Naive thymus-derived CD8-positive, alpha-beta T cell (primary cell): ENCODE measurements at places on chromosomes 1 and 21.

DNA sequence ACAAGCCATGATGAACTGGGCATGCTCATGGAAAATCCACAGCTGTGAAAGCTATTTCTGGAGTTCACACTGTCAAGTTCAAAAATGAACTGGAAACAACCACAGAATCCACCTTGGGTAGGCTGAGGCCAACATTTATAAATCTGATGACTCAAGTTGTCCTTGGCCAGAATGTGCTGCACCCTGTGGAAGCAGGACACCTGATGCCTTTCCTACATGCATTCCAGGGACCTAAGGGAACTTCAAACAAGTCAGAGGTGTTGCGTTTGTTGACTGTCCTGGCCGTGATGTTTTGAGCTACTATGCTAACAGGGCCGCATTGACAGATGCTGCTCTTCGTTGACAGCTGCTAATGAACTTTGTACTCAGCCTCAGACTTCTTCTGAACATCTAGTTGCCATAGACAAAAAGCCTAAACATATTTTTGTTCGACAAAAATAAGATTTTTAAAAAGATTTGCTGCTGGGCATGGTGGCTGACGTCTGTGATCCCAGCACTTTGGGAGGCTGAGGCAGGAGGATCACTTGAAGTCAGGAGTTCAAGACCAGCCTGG, 127.9 kb upstream of the SLC45A1 start:
- DNase-seq, result no peak
- H3K4me1 ChIP-seq, result peaks cover 5% of the 10 kb centered on the region
- no peaks in the 10 kb centered on the region for H3K36me3 ChIP-seq
- no peak overlapping the region for H3K4me3 ChIP-seq

- no peak overlapping the region for H3K4me3 ChIP-seq
- no peak for DNase-seq
- H3K36me3 ChIP-seq, result peaks cover 18% of the 10 kb centered on the region
- no peak overlapping the region for H3K27ac ChIP-seq
Observed at GRCh38 chr1:19698181-19698580, 33.5 kb downstream of the HTR6 start.

DNA sequence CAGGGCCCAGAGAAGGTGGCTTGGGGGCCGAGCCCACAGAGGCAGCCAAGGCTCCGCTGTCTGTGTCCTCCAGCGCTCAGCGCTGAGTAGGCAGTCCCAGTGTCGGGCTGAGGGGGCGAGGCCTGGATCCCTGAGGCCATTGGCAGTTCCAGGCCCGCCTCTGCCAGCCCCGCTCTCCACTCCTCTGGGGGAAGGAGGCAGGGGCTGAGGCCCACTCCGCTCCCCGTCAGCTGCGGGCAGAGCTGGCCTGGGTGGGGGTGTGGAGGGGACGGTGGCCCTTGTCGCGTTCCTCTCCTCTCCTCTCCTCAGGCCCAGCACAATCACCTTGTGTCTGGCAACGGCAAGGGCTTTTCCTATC, 132.8 kb downstream of the CASZ1 start:
- H3K27me3 ChIP-seq, result no peaks in the 10 kb centered on the region
- no peak overlapping the region for H3K4me3 ChIP-seq
- no peaks in the 10 kb centered on the region for H3K4me1 ChIP-seq
- no peak for DNase-seq
- no peak overlapping the region for H3K27ac ChIP-seq

DNA sequence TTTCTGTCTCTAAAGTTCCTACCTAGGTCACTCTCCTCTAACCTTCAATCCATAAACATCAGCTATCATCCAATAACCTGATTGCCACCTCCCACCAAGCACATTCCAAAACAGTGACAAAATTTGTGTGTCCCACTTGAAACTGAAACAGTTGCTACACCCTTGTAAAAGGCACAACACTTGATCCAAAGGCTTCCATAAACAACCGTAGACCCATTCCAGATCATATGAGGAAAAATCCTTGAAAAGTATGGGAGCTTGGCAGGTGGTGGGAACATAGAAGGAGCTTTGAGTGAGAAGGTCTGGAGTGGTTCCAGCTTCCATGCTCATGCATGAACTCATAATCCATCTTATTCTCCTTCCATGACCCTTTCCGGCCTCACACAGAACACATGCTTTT, 82.0 kb upstream of the ATP1A1 start:
- no peak for DNase-seq
- H3K4me3 ChIP-seq, result no peak overlapping the region
- no peak overlapping the region for H3K27ac ChIP-seq

DNA sequence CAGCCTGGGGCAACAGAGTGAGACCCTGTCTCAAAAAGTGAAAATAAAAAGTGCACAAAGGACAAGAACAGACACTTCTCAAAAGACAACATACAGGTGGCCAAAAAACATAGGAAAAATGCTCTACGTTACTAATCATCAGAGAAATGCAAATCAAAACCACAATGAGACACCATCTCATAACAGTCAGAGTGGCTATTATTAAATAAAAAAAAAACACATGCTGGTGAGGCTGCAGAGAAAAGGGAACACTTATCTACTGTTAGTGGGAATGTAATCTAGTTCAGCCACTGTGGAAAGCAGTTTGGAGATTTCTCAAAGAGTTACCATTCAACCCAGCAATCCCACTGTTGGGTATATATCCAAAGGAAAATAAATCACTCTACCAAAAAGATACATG, 173.2 kb downstream of the SMYD3 start:
- no peak overlapping the region for H3K4me3 ChIP-seq
- DNase-seq, result no peak
- H3K36me3 ChIP-seq, result peaks cover 40% of the 10 kb centered on the region

GRCh38 chr1:160835751-160836150, 26.9 kb downstream of the CD244 start:
- no peaks in the 10 kb centered on the region for H3K27me3 ChIP-seq
- H3K4me3 ChIP-seq, result peak overlapping the region; percentile 76
- no peak for DNase-seq
- H3K36me3 ChIP-seq, result peaks cover 2% of the 10 kb centered on the region
- peaks cover 74% of the 10 kb centered on the region for H3K4me1 ChIP-seq
- peak overlapping the region; percentile 92 for H3K27ac ChIP-seq

- H3K27me3 ChIP-seq, result no peaks in the 10 kb centered on the region
- H3K4me1 ChIP-seq, result no peaks in the 10 kb centered on the region
- no peaks in the 10 kb centered on the region for H3K36me3 ChIP-seq
- no peak for DNase-seq
- H3K4me3 ChIP-seq, result no peak overlapping the region
Observed at GRCh38 chr1:83676106-83676505, 322.8 kb downstream of the TTLL7 start.

GRCh38 chr1:65425697-65426096, 5.2 kb downstream of the LEPR start:
- peaks cover 6% of the 10 kb centered on the region for H3K36me3 ChIP-seq
- peaks cover 7% of the 10 kb centered on the region for H3K4me1 ChIP-seq
- no peaks in the 10 kb centered on the region for H3K27me3 ChIP-seq
- no peak for DNase-seq

GRCh38 chr1:21115098-21115760, 61.5 kb downstream of the EIF4G3 start:
- H3K4me1 ChIP-seq, result no peaks in the 10 kb centered on the region
- H3K4me3 ChIP-seq, result no peak overlapping the region
- H3K27me3 ChIP-seq, result no peaks in the 10 kb centered on the region
- peaks cover 2% of the 10 kb centered on the region for H3K36me3 ChIP-seq
- H3K27ac ChIP-seq, result no peak overlapping the region

DNA sequence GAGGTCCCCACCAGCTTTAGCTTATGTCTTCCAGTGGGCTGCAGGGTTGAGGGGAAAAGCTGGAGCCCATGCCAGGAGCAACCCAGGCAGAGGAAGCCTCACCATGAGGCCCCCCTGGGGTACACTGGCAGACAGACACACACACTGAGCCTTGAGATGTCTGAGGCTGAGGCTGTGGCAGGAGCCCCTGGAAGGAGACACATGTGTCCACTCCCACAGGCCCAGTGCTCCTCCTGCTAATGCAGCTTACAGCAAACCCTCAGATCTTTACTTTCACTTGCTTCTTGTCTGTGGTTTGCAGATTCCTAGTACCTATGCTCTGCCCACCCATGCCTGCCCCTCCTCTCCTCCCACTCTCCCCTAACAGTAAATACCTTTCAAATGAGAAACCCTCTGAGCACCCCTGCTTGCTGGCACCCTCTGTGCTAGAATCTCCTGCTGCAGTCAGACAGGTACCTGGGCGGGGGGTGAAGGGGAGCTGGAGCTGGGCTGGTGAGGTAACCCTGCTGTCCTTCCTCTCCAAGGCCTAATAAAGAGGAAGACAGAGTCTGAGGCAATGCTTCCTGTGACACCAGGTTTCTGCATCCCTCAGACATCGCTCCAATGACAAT, 63.4 kb upstream of the NEK2 start:
- peak; percentile 52 for DNase-seq
- peak overlapping the region; percentile 89 for H3K27ac ChIP-seq
- no peaks in the 10 kb centered on the region for H3K27me3 ChIP-seq

DNA sequence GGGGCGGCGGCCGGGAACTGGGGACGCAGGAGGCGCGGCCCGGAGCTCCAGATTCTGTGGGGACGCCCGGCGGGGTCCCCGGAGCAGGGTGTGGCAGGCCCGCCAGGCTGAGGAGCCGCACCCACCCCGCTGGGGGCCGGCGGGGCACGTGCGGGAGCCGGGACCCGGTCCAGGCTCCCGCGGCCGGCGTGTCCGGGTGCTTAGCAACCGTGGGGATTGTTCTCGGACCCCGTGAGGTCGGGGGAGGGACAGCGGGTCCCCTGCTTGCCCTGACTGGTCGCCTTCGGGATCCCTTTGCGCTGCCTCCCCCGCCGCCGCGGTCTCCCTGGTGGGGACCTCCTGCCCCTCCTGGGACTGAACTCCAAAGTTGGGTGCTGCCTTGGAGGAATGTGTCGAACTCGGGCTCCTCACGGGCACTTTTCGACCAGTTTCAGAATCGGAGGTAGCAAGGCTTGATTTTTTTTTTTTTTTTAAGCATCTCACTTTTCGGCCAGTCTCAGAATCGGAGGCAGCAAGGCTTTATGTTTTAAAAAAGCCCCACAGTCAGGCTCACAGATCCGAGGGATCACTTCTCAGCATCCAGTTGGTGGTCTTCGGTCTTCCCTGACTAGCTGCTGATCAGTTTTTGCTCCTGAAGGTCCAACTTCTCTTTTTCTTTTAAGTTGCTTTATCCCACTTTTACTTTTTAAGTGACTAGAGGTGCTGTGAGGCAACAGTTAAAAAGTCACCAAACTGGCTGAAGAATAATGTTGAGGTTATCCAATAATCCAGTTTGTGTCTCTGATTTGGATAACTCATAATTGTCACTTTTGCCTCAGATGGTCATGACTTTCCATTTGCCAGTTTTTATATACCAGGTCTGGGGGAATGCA, 648 bp downstream of the FAM76A start:
- no peaks in the 10 kb centered on the region for H3K27me3 ChIP-seq
- peak overlapping the region; percentile 85 for H3K4me3 ChIP-seq
- H3K27ac ChIP-seq, result peak overlapping the region; percentile 92
- peaks cover 28% of the 10 kb centered on the region for H3K4me1 ChIP-seq

DNA sequence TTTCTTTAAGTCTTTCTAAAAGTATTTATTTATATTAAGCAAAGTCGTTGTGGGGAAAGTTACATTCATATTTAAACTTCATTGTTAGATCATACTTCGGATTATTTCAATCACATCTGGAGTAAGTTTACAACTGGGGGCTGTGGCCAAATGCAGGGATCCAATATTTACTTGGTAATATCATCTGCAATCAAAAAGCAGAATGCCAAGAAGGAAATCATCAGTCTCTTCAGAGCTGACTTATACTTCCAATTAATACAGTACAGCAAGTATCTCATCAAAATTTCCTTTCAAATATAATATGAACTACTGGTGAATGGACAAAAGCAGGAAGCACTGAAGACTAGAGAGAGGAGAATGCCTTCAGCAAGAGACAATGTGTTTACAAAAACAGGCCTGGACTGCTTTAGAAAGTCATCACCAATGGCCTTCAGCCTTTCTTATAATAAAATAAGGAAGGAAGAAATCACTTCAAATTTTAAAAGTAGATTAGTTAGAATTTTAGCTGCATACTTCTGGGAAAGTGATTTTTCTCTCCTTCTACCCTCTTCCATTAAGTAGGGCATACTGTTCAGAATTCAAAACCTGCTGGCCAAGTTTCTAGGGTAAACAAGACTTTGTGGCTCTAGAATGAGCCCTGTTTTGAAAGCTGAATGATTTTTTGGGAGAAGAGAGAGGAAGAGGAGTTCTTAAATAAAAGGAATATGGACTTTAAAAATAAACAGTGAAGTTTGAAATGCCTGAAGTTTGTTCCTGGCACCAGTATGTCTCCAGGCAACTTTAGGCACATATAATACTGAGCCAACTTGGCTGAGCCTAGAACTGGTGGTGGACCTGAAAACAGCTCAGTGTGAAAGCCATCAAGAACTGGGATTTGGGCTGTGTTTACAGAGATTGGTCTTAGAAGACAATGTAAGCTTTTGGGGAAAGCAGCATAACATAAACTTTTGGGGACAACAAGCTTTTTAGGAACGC, 22.2 kb upstream of the MYOC start:
- no peak overlapping the region for H3K4me3 ChIP-seq
- DNase-seq, result no peak
- H3K27ac ChIP-seq, result no peak overlapping the region
- peaks cover 8% of the 10 kb centered on the region for H3K27me3 ChIP-seq
- no peaks in the 10 kb centered on the region for H3K36me3 ChIP-seq

DNA sequence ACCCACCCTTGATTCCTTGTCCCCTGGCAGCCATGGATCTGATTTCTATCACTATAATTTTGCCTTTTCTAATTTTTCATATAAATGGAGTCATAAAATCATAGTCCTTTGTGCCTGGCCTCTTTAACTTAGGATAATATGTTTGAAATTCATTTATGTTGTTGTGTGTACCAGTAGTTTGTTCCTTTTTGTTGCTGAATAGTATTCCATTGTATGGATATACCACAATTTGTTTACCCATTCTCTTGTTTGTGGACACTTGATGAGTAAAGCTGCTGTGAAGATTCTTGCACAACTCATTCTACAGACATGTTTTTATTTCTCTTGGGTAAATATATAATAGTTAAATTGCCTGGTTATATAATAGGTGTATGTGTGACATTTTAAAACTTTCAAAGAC, 22.7 kb upstream of the GJA8 start:
- DNase-seq, result no peak
- H3K4me1 ChIP-seq, result no peaks in the 10 kb centered on the region
- H3K27ac ChIP-seq, result no peak overlapping the region
- peaks cover 14% of the 10 kb centered on the region for H3K27me3 ChIP-seq

DNA sequence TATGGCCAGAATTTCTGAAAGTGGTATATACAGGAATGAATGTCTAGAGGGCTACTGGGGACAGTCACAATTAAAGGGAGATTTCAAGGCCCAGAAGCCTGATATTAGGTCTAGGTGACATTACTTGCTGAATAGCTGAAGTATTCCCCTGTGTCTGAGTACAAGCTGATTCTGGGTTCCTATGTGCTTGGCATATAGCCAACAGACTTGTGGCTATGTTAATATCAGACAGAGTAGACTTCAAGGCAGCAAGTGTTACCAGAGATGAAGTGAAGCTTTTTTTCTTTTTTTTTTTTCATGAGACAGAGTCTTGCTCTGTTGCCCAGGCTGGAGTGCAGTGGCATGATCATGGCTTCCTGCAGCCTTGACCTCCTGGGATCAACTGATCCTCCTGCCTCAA, 8.3 kb downstream of the TTC4 start:
- H3K4me1 ChIP-seq, result peaks cover 7% of the 10 kb centered on the region
- H3K4me3 ChIP-seq, result no peak overlapping the region
- no peaks in the 10 kb centered on the region for H3K27me3 ChIP-seq
- H3K27ac ChIP-seq, result no peak overlapping the region
- H3K36me3 ChIP-seq, result peaks cover 44% of the 10 kb centered on the region
- no peak for DNase-seq
